ENCODE measurements at places on chromosomes 1 and 21. TPM values are rescaled to one million over a fixed set of nuclear protein-coding genes. Genes with fewer than 3 reads are reported as not detected.
A peak's percentile ranks its signal among the peaks of the same experiment; 100 is the strongest.

CACHD1 gene
- total RNA-seq: 0.11 TPM

DNA sequence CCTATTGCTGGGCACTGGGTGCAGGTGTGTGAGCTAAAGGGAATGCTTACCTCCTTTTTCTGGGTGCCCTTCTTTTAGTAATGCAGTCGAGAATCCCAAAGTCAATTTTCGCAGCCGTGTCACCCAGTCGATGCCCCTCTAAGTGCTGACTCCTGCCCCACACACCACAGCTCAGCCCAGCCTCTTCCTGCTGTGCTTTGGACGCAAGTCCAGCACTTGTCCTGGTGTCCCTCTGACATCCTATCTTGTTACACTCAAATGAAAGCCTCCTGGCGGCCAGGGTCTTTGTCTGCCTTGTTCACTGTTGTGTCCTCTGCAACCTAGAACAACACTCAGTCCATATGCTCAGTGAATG is 58.5 kb upstream of the RUNX3 start:
- DNase-seq: no peak
- H3K4me1 ChIP-seq: peaks cover 90% of the 10 kb centered on the region
- no peak overlapping the region for H3K4me3 ChIP-seq

- H3K4me3 ChIP-seq: no peak overlapping the region
- H3K27ac ChIP-seq: no peak overlapping the region
- DNase-seq: no peak
Observed at GRCh38 chr1:171460018-171460620, 25.2 kb upstream of the PRRC2C start.

GRCh38 chr1:59631561-59632255 is 183.0 kb upstream of the HOOK1 start:
- H3K4me1 ChIP-seq: no peaks in the 10 kb centered on the region
- no peak overlapping the region for H3K27ac ChIP-seq
- H3K4me3 ChIP-seq: no peak overlapping the region
- no peaks in the 10 kb centered on the region for H3K36me3 ChIP-seq

DNA sequence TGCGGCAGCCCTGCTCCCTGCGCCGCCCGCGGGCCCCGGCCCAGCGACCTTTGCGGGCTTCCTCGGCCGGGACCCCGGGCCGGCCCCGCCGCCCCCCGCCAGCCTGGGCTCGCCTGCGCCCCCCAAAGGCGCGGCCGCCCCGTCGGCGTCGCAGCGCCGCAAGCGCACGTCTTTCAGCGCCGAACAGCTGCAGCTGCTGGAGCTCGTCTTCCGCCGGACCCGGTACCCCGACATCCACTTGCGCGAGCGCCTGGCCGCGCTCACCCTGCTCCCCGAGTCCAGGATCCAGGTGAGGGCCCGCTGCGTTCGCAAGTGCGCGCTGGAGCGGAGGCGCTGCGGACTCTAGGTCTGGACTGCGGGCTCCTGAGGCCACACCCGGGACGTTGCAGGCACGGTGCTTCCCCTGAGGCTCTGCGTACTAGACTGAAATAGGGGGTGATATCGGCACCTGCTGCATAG is 351 bp downstream of the MIXL1 start:
- no peak overlapping the region for H3K27ac ChIP-seq
- peaks cover 5% of the 10 kb centered on the region for H3K4me1 ChIP-seq
- DNase-seq: peak; percentile 13
- peaks cover 13% of the 10 kb centered on the region for H3K27me3 ChIP-seq
- H3K36me3 ChIP-seq: no peaks in the 10 kb centered on the region

- no peaks in the 10 kb centered on the region for H3K4me1 ChIP-seq
- no peak for DNase-seq
- no peak overlapping the region for H3K27ac ChIP-seq
- H3K4me3 ChIP-seq: no peak overlapping the region
Observed at GRCh38 chr21:33668620-33669019, 26.3 kb downstream of the ITSN1 start.

DNA sequence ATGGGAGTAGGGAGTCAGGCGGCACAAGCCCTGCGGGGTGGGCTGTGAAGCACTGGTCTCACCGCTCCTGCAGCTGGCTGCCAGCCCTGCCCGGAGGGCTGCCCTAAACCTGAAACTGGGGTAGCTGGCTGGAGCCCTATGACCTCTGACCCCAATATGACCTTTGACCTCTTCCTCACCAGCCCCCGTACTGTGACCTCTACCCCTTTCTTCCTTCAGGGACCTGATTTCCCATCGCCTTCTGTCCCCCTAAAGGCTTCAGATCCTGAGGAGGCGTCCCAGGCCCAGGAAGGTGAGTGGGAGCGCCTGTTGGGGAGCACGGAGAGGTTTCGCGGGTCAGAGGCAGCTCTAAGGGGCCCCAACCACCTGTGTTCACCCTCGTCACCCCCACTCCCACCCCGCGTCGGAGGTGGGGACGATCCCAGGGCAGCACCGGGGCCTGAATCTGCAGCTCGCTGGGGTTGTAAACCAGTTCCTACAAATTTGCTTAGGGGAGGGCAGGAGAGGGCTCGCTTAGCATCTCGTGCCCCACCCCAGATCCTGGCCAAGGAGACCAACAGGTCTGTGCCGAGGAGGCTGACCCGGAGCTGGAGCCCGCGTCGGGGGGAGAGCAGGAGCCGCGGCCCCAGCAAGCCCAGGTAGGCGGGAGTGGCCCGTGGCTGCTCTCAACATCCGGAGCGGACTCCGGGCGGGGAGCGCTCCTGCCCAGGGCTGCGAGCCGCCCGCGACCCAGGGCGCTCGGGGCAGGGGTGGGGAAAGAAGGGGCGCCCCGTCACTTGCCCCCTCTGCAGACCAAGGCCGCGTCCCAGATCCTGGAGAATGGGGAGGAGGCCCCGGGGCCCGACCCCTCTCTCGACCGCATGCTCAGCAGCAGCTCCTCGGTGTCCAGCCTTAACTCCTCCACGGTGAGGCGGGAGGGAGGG is 7.3 kb downstream of the SYTL1 start:
- peaks cover 25% of the 10 kb centered on the region for H3K36me3 ChIP-seq
- H3K27me3 ChIP-seq: no peaks in the 10 kb centered on the region
- peak overlapping the region; percentile 44 for H3K27ac ChIP-seq
- H3K4me3 ChIP-seq: no peak overlapping the region
- DNase-seq: no peak

KPRP gene
- total RNA-seq: not detected

DNA sequence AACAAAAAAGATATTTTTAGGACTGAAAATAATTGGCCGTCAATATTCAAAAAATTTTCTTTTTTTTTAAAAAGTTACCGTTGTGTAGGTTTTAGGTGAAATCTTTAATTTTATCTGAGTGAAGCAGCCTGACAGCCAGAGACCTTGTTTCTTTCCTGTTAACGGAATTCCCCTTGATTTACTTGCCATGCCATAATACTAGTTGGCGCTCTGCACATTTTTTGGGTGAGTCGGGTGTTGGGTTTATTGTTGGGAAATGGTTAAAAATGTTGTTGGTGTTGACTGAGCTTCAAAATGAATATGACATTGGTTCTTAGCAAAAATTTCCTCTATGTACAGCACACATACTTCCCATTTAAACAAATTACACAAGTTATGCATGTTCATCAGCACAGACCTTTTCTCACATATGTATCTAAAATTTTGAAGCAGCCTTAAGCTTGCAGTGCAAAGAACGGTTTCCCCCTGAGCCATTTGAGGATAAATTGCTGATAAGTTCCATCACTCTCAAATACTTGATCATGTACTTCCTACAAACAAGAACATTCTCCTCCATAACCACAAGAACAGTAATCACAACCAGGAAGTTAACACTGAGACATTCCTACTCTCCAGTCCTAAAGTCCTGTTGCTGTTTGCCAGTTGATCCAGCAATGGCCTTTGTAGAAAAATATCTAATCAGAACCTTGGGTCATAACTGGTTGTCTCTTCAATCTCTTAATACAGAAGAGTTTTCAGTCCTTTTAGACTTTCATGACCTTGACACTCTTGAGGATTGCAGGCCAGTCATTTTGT is 34.2 kb downstream of the CAMTA1 start:
- no peaks in the 10 kb centered on the region for H3K36me3 ChIP-seq
- H3K27me3 ChIP-seq: no peaks in the 10 kb centered on the region
- DNase-seq: no peak
- H3K4me3 ChIP-seq: no peak overlapping the region
- H3K27ac ChIP-seq: no peak overlapping the region

- no peaks in the 10 kb centered on the region for H3K36me3 ChIP-seq
- H3K4me1 ChIP-seq: no peaks in the 10 kb centered on the region
- H3K27me3 ChIP-seq: no peaks in the 10 kb centered on the region
- DNase-seq: no peak
Observed at GRCh38 chr1:15508700-15509487, 15.1 kb downstream of the CASP9 start.

DNA sequence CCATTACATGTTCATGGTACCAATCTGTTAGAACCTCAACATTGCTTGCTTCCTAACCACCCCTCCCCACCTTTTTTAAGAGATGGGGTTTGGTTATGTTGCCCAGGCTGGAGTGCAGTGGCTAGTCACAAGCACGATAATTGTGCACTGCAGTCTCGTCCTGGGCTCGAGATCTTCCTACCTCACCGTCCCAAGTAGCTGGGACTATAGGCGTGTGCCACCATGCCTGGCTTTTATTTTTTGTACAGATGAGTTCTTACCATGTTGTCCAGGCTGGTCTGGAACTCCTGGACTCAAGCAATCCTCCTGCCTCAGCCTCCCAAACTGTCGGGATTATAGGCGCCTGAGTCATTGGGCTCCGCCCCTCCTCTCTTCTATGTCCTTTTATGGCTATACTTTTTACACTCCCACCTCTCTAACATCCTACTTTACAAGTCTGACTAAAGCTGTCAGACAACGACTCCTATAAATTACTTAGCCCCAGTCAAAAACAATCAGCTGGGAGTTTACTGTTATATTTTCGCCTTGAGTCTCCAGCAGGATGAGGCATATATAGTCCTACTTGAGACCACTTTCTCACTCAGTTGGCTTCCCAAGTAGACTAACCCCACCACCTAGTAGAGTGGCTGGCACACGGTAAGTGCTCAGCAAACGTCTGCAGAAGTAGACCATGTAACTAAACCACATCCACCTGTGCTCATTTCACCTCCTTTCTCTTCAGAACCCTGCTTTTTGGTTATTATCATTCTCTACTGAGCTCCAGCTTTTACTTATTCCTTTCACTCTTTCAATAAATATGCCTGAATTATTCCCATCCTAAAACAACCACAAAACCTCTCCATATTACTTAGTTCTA is 13.8 kb downstream of the ENSA start:
- H3K4me3 ChIP-seq: no peak overlapping the region
- H3K27me3 ChIP-seq: no peaks in the 10 kb centered on the region
- DNase-seq: peak; percentile 33
- peaks cover 5% of the 10 kb centered on the region for H3K36me3 ChIP-seq
- peak overlapping the region; percentile 18 for H3K27ac ChIP-seq

DENND2D gene
- 284 TPM for total RNA-seq

DNA sequence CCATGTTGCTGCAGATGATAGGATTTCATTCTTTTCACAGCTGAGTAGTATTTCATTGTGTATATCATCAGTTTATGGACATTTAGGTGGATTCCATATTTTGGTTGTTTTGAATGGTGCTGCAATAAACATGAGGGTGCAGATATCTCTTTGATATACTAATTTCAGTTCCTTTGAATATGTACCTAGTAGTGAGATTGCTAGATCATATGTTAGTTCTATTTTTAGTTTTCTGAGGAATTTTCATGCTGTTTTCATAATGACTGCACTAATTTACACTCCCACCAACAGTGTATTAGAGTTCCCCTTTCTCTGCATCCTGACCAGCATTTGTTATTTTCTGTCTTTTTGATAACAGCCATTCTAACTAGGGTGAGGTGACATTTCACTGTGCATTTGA is 82.1 kb downstream of the BRINP2 start:
- no peak overlapping the region for H3K27ac ChIP-seq
- no peak for DNase-seq
- H3K27me3 ChIP-seq: no peaks in the 10 kb centered on the region

DNA sequence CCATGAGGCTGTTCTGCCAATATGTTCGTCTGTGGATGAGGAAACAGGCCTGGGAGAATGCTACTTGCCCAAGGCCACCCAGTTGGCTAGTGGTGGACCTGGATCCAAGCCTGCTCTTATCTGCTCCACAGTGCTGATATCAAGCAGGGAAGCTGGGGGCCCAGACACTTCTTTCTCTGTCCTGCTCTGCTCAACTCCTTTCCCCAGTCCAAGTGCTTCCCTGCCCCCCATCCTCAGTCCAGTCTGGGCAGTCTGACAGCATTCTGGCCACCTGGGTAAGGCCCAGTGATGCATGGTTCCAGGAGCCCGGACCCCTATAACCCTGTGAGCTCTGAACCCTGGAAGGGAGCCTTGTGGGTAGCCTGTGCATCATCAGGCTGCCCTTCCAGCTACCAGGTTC is 4.2 kb upstream of the PAQR7 start:
- H3K27ac ChIP-seq: no peak overlapping the region
- DNase-seq: no peak
- H3K27me3 ChIP-seq: no peaks in the 10 kb centered on the region
- H3K4me1 ChIP-seq: peaks cover 4% of the 10 kb centered on the region

- no peak overlapping the region for H3K27ac ChIP-seq
- DNase-seq: no peak
- H3K4me1 ChIP-seq: no peaks in the 10 kb centered on the region
- no peaks in the 10 kb centered on the region for H3K27me3 ChIP-seq
- H3K4me3 ChIP-seq: no peak overlapping the region
- no peaks in the 10 kb centered on the region for H3K36me3 ChIP-seq
Observed at GRCh38 chr1:246066573-246066972, 440.5 kb downstream of the SMYD3 start.

ELF3 gene
- total RNA-seq: 1.1 TPM
